NCI-H2171 treated with DMSO at 0.1 percent for 48 hours (cell line): ENCODE measurements at places on chromosomes 1 and 21.

GRCh38 chr1:56404561-56405030, 174.8 kb downstream of the PLPP3 start:
- no peak for DNase-seq

DNA sequence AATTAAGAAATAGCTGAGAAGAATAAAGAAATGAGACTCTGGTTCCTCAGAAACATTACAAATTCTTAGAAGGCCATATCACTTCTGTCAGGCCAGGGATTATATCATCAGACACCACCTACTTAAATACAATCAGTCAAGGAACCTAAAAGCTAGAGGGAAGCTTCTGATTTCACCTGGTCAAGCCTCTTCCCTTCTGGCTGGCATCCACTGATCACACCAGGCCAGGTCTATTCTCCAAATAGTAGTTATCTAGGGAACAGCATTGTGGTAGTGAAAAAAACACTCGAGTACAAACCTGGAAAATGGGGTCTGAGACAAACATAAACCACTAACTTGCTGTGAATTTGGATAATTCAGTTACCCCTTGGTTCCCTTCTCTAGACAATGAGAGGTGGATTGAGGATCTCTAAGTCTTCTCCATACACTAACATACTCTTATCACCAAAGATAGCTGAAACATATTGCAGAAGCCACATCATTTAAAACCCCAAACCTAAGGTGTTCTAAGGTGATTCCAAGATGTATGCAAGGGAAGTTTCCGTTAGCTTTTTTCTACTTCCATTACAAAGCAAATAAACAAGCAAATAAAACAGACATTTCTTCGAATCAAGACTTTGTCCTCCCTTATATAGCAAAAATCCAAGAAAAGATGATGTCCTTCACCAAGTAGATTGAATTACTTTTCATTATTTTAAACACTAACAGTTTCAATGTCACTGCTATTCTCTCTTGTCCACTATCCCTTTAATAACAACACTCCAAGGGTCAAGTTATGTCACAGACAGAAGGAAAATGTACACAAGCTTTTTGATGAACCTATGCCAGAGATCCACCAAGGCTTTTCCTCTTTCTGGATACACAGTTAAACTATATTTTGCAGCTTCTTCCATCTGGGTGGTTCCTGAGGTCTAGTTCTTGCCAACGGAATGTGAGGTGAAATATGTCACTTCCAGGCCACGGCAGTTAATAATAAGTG, 212.9 kb downstream of the KCNH1 start:
- DNase-seq = no peak

DNA sequence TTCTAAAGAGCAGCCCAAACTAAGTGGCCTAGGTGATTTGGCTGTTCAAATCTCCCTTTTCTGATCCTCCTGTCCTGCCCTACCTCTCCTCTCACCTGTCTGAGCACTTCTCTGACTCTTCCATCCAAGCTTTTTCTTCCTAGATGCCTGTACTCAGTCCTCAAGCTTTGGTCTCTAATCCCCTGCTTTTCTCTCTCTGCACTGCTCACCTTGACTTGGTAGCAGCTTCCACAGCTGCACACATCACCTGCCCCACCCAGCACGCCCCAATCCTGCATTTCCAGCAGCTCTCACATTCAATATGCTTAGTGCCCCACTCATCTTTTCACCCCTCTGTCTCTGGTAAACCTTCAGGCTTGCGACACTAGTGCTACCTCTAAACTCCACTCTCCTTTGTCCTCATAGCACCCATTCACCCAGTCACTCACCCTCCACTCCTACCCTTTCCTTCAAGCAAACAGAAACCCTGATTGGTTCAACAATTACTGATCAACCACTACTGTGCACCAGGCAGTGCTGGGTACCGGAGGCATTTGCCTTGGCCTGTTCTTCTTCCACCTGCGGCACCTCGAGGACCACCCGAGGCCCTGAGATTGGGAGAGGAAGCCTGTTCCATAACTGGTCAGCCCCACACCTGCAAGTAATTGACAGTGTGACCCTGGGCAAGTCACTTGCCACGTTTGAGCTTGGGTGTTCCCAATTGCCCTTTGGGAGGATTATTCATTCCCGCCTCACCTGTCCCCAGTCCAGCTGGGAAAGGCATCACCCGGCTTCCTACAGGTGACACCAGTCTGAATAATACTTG, 136.1 kb upstream of the EDN2 start:
- DNase-seq = peak; percentile 52

DNA sequence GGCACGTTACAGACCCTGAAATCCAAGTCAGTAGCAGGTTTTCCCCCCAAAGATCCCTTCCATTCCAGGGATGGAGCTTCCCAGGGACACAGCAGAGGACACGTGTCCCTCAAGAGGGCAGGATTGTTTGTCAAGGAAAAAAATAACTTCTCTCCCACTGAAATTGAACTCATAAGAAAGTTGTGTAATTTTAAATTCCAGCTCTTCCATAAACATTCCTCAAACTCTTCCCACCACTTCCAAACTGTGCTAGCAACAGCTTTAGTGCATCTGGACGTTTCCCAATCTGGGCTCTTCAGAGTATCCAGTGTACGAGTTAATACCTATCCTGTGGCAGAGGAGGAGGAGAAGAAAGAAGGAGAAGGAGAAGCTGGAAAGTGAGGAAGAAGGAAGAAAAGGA, 79.6 kb downstream of the PSMG1 start:
- no peak for DNase-seq

DNA sequence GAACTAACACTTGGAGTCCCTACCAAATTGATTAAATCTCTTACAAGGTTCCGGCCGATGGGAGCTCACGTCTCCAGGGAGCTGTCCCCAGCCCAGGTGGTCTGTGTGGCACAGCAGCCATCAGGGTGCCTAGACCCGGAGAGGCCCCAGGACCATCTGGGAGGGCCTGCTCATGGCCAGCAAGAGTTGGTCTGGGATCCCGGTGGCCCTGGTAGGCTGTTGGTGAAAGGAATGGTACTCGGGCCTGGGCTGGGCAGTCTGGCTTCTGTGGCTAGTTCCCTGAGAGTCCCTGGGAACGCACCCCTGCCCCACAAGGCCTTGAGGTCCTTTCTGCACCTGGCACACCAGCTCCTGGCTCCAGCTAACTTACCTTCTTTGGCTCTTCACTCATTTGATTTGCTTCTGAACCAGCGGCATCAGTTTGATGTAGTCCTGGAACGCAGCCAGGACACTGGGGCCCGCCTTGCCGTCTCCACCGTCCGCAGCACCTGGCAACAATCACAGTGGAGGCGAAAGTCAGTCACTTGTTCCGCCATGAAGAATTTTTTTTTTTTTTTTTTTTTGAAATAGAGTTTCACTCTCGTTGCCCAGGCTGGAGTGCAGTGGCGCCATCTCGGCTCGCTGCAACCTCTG, 62.5 kb downstream of the SCCPDH start:
- DNase-seq = peak; percentile 93

- DNase-seq = no peak
Observed at GRCh38 chr1:34166625-34167361, 1.8 kb upstream of the CSMD2 start.

DNA sequence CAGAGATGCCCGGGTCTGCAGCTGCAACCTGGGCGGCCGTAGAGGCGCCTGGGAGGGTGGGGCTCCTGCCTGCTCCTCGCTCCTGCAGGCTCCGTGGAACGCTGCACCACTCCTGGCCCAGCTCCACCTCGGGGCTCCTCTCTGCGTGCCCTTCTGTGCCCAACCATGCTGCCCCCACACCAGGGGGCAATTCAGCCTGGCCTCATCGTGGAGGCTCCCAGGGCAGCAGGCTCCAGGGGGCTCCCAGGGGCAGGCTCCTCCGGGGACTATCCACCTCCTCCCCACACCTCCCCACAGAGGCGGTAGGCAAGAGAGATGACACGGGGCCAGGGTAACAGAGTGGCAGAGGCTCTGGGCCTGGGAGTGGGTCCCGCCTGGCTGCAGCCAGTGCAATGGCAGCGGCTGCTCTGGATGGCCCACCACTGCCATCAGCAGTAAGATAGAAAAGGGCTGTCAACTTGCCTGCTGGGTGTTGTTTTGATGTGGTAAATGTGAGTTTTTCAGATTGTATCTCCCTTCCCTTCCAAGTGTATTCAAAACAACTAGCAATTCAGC, 22.4 kb upstream of the LRRC8C start:
- no peak for DNase-seq

- DNase-seq = no peak
Observed at GRCh38 chr21:43950481-43950880, 61.6 kb upstream of the TRAPPC10 start.

GRCh38 chr1:222946436-222946835, 131.6 kb downstream of the DISP1 start:
- no peak for DNase-seq

GRCh38 chr1:20126806-20127440, 7.6 kb upstream of the PLA2G2D start:
- no peak for DNase-seq

DNA sequence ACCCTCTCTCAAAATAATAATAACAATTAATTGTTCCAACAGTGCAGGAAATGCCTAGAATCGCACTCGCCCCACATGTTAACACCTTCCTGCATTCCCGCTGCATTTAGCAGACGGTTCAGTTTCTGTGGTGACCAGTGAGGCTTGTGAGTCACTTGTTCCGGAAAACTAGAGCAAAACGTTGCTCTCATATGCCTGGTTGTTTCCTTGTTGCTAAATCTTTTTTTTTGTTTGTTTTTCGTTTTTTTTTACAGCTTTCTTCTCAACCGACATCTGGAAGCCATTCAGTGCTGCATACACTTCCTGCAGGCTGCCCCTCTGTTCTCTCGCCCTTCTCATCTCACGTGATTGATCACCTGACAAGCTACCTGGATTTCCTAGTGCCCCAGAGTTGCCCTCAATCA, 56.9 kb upstream of the TMPRSS2 start:
- DNase-seq = no peak

- no peak for DNase-seq
Observed at GRCh38 chr1:172608098-172608601, 50.8 kb upstream of the FASLG start.

- no peak for DNase-seq
Observed at GRCh38 chr1:207453710-207454045, 450 bp upstream of the CR2 start.

GRCh38 chr1:240611619-240612480, at the start of gene GREM2:
GREM2 (minus strand) TSS chr1:240612155; CDS start chr1:240493475, 118,680 bp downstream.
- no peak for DNase-seq

DNA sequence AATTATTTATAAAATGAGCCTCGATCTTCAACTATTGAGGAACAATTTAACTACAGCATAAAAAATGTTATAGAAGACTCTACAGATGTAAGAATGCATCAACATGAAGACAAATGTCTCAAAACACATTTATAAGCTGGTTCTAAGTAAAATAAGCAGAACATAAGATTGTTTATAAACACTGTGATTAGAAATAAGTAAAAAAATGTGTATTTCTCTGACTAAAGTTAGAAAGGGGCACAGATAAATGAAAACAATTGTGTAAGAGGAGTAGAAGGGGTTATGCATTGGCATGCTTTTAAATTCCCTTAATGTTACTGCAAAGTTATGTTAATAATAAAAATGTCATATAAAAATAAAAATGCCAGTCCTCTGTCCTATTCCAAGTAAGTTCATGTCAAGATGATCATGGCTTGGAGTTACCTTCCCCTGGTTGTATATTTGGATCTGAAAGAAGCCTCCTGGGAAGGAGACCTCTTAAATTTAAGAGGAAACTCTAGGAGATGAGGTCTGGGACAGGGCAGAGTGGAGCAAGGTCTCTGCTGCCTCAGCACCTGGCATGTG, 70.2 kb upstream of the FAM20B start:
- DNase-seq = no peak

- DNase-seq = no peak
Observed at GRCh38 chr21:41622831-41623548, 115.0 kb upstream of the TMPRSS2 start.

DNA sequence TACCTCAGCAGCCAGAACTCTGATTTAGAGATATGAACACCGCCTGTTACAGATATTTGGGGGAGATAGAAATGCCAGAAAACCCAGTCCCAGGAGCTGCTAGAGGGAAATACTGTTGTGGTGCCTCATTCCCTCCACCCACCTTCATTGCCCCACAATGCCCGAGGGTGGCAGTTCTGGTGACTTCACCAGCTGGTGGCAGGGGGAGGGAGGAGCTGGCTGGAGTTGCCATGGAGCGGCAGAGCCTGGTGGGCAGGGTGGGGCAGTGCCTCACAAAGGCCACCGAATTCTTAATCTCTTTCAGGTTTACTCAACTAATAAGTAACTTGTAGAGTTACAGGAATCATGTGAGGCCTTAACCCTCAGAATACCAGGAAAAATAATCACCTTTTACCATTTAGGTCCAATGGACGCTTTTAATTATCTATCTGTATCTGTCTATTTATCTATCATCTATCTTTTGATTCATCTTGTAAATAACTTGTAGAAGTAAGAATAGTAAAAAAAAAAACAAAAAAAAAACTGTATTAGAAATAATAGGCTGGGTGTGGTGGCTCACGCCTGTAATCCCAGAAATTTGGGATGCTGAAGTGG, 11.7 kb upstream of the S100A11 start:
- peak; percentile 61 for DNase-seq

- DNase-seq = no peak
Observed at GRCh38 chr1:193222056-193222615, 35.7 kb upstream of the B3GALT2 start.

GRCh38 chr1:67144696-67145095, 9.9 kb upstream of the C1orf141 start:
- peak; percentile 6 for DNase-seq

- DNase-seq = no peak
Observed at GRCh38 chr1:107274227-107274626, 133.4 kb downstream of the NTNG1 start.

DNA sequence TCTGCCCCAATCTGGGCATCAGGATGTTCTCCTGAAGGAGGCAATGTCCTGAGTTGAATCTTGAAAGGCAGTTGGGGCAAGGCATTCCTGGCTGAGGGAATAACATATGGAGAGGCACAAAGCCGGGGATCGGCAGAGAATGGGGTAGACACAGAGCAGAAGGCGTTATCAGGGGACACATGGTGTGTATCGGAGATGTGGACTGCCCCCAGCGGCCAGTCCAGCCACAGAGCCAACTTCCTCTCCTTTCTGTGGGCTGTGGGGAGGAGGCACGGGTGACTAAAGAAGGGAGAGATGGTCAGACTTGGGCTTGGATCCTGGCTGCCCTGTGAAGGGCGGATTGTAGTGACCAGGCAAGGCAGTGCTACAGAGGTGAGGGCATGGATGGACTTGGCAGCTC, 32.1 kb downstream of the FOXD2 start:
- no peak for DNase-seq

GRCh38 chr1:89755591-89755990, 65.2 kb upstream of the LRRC8D start:
- no peak for DNase-seq

GRCh38 chr1:194081444-194081843, 895.0 kb upstream of the B3GALT2 start:
- DNase-seq = no peak
